CD4-positive, alpha-beta T cell treated with Interleukin-2 at 100 ng/mL for 4 hours (primary cell): ENCODE measurements at places on chromosomes 6 and 20.
A peak's percentile ranks its signal among the peaks of the same experiment; 100 is the strongest.

GRCh38 chr6:95690328-95690727 lies 113.0 kb downstream of the MANEA start:
- no peak for DNase-seq

DNA sequence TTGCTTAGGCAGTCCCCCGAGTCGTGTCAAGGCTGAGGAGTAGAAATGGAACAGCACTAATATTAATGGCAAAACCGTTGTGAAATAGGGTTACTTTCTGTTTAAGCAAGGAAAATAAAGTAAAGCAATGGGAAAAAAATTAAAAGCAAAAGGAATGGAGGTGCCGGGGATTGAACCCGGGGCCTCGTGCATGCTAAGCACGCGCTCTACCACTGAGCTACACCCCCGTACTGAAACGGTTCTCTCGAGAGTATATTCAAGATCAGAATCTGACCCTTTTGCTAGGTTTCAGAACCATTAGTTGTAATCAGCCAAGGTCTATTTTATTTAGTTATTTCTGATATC lies 85.5 kb downstream of the TRIM27 start:
- peak; percentile 85 for DNase-seq

DNA sequence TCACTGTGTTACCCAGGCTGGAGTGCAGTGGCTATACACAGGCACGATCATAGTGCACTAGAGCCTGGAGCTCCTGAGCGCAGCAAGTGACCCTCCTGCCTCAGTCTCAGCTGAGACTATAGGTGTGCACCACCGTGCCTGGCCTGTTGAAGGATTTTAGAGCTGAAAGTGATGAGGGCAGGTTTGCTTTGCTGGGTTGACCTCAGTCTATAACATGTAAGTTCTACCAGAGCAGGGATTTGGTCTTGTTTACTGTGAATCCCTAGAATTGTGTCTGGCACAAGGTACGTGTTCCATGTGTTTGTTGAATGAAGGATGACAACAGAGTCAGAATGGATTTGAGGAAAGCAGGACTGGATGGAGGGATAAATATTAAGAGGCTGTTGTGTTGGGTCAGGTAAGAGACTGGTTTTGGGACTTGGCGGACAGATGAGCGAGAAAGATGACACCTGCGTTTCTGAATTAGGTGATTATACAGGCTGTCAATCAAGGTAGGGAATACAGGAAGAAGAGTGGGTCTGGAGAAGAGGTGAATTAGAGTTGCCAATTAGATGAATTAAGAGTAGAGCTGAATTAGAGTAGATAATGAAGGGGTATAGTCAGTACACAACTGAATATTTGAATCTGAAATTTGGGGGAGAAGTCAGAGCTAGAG lies 6.5 kb downstream of the ASXL1 start:
- no peak for DNase-seq

- no peak for DNase-seq
Observed at GRCh38 chr6:3710403-3710802, 41.1 kb downstream of the PXDC1 start.

- no peak for DNase-seq
Observed at GRCh38 chr6:35426074-35426473, 26.1 kb upstream of the FANCE start.

GRCh38 chr20:10763112-10763511 lies 89.3 kb upstream of the JAG1 start:
- no peak for DNase-seq

DNA sequence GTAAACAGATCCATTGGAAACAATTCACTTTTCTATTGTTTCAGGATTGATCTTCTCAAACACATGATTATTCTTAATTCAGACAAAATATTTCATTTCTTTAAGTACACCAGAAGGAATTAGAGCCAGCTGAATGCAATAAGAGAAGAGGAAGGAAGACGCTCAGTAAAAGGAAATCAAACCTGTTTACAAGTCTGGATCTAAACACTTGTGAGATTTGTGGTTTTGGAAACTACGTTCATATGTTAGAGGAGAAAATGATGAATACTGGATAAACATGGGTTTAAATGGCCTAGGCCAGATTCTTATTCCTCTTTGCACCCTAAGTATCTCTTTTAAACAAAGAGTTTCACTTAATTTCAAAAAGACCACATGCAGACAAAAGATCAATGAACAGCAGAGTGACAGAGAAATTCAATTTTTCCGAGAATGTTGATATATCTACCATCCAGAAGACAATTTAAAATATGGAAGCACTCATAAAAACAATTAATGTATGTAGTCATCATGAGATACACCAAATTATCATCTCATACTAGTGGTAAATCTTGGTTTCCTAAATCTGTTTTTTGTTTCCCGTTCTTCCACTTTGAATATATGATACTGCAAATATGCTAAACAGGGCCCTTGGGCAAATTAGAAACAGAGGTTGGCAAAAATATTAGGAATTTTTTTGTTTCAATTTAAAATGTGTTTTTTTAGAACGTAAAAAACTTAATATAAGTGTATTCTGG lies 703.5 kb upstream of the CITED2 start:
- DNase-seq = no peak

GRCh38 chr20:24916412-24916811 lies 32.7 kb upstream of the CST7 start:
- DNase-seq = no peak

GRCh38 chr20:43096126-43096930 lies 93.4 kb downstream of the PTPRT start:
- DNase-seq = no peak

DNA sequence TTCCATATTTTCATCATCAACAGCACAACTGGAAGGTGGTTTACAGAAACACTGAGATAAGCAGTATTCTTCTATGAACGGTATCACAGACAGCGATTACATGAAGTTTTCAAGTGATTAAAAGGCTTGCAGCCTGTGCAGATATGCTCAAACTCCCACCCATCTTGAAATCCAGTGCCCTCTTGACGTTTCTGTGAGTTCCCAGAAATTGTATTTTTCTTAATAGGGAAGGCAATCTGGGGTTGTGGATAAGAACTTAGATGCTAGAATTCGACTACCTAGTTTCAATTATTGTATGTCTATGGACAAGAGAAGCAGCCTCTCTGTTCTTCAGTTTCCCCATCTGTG lies 290.3 kb downstream of the ZNF217 start:
- DNase-seq = no peak

GRCh38 chr6:30689985-30690384 lies 799 bp downstream of the NRM start:
- DNase-seq = no peak

- DNase-seq = no peak
Observed at GRCh38 chr20:60694763-60695162, 557.3 kb upstream of the CDH4 start.

- no peak for DNase-seq
Observed at GRCh38 chr6:133447924-133448323, 206.8 kb downstream of the EYA4 start.

DNA sequence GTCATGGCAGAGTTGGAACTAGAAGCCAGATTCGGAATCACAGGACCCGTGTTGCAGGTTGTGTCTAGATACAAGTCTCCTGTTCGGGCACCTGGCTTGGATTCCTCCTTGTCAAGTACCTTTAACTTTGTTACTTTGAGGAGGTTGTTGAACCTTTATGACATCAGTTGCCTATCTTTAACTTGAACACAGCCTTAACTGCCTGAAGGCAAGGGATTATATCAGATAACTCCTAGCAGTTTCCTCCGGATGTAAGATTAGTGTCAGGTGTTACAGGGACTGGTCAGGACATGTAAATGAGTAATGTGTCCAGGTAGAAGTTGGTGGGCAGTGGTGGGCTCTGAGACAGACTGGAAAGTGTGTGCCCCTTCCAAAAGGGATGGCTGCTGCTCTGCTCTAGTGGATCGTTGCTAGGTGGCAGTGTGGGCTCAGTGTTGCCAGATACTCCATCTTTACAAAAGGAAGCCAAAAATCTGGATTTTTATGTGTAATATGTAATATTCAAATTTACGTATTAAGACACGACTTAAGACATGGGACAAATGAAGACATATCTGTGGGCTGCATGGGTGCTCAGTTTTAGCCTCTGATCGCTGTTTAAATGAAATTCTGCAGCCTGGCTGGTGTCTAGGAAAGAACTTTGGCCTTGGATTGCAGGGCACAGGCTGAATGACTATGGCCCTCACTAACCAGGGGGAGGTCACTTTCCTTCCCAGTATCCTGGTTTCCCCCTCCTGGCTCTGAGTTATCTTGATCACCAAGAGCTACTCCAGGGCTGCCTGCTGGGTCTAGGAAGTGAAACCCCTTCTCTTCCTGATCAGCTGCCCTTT lies 27.1 kb downstream of the CHMP4B start:
- no peak for DNase-seq

DNA sequence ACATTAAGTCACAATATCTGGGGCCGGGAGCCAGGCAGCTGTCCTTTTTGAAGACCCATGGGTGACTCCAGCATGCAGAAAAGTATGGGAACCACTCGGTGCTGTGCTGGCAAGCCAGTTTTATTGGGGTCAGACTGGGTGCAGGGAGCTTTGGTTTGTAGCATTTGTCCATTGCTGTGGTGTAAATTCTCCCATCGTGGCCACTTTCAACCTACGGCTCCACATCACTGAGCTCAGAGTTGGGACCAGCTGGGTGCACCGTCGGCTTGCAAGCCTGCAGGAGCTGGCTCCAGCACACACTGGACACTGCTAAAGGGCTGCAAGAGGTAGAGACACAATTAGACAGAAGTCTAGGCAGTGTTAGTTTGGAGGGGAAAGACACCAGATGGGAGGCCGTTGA lies 66.9 kb downstream of the SYNJ2 start:
- DNase-seq = no peak

DNA sequence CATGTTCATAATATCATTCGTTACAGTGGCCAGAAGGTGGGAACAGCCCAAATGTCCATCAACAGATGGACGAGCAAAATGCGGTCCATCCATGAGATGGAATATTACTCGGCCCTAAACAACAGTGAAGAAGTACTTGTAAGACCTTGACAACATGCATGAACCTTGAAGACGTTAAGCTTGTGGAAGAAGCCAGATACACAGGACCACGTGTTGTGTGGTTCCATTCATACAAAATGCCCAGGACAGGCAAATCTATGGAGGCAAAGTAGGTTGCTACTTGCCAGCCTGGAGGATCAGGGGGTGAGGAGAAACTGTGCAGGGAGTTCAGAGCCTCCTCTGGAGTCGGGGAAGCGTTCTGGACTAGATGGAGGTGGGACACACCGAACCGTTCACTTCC lies 207.1 kb downstream of the ERMARD start:
- DNase-seq = no peak

- no peak for DNase-seq
Observed at GRCh38 chr20:50611128-50611810, 80.1 kb downstream of the RIPOR3 start.

- no peak for DNase-seq
Observed at GRCh38 chr6:107621229-107621937, 131.5 kb downstream of the SOBP start.

DNA sequence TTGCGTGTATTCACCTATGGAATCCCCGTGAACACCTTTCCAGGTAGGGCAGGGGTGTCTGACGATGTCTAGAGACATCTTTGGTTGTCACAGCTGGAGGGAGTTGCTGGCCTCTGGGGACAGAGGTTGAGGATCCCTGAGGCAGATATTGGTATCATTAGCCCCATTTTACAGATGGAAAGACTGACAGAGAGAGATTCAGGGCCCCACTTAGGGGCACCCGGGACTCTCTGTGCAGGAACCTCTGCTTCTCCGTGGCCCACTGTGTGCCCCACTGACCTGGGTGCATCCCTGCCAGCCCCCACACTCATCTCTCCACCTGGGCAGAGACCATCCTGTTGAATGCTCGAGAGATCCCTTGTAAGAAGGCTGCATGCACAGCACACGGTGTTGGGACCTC lies 111.2 kb downstream of the EDN3 start:
- no peak for DNase-seq

DNA sequence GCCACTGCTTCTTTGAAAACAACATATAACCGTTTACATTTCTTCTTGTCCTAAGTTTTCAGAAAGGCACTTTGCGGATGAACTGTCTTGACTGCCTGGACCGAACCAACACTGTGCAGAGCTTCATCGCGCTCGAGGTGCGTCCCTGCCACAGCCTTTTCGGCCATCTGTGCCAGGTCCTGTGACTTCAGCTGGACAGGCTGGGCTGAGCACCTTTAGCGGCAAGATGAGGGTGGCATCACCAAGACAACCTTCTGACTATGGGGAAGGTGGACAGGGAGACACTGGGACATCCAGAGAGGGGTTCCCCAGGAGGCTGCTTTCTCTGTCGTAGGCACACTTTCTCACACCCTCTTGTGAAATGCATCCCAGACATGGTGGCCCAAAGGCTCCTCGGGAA lies 82.1 kb downstream of the SYNJ2 start:
- no peak for DNase-seq

GRCh38 chr6:162292915-162293314 lies 434.7 kb downstream of the PRKN start:
- no peak for DNase-seq

- no peak for DNase-seq
Observed at GRCh38 chr6:34068462-34069044, 77.3 kb downstream of the GRM4 start.
